ENCODE measurements at places on chromosomes 12 and 14.

DNA sequence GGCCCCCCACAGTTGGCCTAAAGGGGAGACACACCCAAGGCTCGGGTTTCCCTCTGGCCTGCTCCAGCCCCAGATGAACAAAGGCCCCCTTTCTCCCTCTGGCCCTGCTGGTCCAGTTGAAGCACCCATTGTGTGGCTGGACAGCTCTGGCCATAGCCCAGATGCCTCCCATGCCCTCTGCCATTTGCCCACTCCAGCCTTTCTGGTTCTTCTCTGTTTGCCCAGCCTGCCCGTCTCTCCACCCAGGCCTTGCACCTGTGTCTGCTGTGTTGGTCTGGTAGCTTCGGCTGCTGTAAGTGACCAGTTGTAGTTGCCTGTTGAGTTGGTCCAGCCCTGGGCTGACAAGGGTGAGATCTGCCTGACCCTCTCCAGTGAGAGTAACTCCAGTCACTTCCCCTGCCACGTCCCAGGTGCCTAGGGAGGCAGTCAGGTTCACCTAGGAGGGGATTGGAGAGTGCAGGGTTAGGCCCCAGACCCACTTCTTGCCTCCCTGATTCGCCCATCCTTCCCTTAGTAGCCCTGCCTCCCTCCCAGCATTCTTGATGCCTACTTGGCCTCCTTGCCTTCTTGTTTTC, 3.0 kb downstream of the B4GALNT1 start:
- DNase-seq: no peak

DNA sequence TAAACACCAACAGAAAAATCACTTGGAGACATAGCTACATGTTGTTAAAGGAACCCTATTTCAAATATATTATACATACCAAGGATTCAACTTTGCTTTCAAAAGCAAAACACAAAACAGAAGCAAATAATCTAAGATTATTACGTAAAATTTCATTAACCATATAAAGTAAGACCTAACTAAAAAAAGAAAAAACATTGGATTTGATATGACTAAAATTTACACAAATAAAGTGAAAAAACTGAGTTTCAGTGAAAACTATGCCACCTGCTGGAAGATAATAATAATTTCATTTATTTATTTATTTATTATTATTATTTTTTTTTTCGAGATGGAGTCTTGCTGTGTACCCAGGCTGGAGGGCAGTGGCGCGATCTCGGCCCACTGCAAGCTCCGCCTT, 45.2 kb downstream of the WDHD1 start:
- DNase-seq: no peak

- DNase-seq: no peak
These were observed 311.2 kb downstream of the DUSP6 start for GRCh38 chr12:89041078-89041477.

- DNase-seq: no peak
These were observed 65.7 kb downstream of the PTHLH start for GRCh38 chr12:27906658-27907473.

Data from stimulated activated CD4-positive, alpha-beta T cell treated with anti-CD3 and anti-CD28 coated beads, Interleukin-15, amount 100 ng/mL, for 24 hours (primary cell).